ENCODE measurements at places on chromosomes 7 and 10.

GRCh38 chr10:5843686-5844344 is 30.6 kb upstream of the GDI2 start:
- no peak for DNase-seq

DNA sequence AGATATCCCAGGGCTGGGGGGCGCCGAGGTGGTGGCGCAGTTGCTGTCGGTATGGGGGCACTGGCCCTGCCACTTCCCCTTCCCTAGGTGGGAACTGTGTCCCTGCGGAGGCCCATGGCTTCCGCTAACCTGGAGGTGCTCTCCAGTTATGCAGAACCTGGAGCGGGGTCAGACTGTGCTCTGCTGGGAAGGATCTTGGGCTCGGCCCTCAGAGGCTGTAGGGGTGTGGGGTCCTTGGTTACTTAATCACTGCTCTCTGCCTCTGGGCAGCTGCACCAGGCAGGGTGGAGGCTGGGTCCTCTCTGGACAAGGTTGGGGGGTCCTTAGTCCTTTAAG is 2.4 kb downstream of the BRI3 start:
- no peak for DNase-seq

DNA sequence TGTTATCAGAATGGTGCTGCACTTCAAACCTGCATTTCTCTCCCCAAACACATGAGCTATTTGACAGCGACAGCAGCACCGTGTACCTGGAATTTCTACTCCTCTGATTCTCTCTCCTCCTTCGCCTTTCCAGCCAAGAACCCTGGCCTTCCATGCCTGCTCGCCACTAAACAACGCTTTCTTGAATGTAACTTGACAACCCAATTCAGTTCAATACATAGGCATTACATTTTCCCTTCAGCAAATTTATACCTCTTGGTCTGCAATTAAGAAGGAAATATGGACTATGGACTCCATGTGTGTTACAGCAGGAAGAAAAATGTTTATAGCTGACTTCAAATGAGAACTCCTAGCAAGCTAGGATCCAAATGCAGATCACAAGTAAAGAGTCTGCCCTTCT is 162.6 kb upstream of the AUTS2 start:
- DNase-seq: no peak

GRCh38 chr7:122886357-122887081 is at the start of gene CADPS2:
Gene CADPS2 (minus strand): TSS chr7:122886460. CDS start chr7:122886337, 123 bp downstream.
- no peak for DNase-seq

DNA sequence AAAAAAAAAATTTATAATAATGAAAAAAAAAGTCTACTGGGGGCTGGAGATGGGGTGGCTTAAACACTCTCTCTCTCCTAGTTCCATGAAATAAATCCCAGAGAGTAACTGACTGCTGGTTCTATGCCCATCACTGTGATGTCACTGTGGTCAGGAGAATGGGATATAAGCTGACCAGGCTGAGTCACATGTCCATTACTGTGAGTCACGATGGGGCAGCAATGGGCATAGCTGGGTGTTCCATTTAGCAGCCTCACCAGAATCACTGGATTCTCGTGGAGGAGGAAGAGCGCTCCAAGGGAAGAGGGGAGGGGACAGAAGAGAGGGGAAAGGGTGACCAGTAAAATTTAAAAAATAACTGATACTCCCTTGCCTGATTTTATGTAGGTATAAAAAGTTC is 37.1 kb downstream of the MASTL start:
- no peak for DNase-seq

DNA sequence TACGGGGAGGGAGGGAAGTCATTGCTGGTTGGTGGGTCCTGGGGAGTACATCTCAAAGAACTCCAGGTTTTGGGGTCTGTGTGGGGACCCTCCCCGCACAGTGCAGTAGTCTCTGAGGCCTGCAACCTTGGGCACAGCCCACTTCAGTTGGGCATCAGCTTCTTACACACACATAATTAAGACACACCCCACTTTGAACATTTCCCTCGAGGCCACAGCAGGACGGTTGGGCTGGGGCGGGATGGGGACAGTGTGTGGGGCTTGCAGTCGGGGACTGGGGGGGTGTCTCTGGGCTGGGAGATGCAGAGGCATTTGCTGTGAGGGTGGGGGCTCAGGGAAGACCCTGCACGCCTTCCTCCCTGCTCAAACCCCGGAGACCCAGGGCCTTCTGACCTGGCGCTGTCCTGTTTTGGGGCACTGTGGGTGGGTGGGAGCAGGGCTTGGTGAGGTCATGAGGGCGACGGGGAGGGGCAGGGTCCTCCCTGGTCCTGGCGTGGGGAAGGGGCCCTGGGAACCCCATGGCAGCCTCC is 1.3 kb downstream of the LFNG start:
- DNase-seq: no peak

DNA sequence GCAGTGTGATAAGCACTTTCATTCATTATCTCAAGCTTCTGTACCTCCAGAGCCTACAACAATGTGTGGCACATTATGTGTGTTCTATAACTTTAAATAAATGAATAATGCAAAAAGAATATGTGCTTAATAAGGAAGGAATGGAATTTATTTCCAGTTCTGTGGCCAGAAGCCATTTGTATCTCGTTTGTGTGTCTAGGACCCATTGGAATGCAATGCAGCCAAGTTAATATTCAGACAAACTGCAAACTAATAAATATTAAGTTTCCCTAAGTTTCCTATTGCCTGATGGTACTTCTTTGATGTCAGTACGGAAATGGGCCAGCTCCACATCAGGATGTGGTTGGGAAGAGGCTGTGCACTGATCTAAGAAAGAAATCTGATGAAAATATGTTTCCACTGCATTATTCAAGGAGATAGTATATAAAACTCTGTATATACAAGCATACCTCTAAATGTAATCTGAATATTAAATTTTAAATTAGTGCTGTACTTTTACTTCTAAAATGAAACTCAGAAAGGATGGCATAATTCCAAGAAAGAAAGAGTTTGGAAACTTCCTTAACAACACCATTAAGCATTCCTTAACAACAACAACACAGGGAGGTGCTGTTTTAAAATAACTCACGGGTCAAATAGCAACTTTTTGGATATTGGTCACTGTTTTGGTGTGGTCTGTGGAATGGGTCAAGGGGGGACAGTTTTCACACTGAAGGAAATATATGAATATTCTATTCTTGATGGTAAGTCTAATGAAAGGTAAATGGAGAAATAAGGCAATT is 29.4 kb upstream of the ANKRD30A start:
- no peak for DNase-seq

- no peak for DNase-seq
Observed at GRCh38 chr10:49228677-49229076, 40.5 kb upstream of the TMEM273 start.

- no peak for DNase-seq
Observed at GRCh38 chr7:130927062-130927461, 193.1 kb upstream of the KLF14 start.

GRCh38 chr10:112052166-112052565 is 131.4 kb downstream of the GPAM start:
- no peak for DNase-seq

- DNase-seq: no peak
Observed at GRCh38 chr7:5635006-5635405, 146.5 kb downstream of the RNF216 start.

DNA sequence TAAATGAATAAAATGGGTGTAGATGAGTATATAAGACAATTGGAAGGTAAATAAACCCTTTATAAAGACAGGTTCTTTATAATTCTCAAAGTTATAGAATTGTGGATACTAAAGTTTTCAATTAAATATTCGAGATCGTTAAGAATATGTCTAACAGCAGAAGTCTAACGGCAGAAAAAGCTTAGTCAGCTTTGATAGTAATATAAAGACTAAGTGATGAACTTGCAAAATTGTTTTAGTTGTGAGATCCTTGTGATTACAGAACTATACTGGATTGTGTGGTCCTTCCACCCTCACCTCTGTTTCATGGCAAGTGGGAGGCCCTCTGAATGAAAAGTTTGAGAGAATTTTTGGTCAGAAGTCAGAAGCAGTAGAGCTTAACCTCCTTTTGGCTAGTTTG is 2.3 kb downstream of the THNSL1 start:
- DNase-seq: no peak

GRCh38 chr7:6705959-6706665 is 635 bp downstream of the ZNF12 start:
- peak; percentile 5 for DNase-seq

- no peak for DNase-seq
Observed at GRCh38 chr10:6987536-6987945, 407.5 kb upstream of the PRKCQ start.

DNA sequence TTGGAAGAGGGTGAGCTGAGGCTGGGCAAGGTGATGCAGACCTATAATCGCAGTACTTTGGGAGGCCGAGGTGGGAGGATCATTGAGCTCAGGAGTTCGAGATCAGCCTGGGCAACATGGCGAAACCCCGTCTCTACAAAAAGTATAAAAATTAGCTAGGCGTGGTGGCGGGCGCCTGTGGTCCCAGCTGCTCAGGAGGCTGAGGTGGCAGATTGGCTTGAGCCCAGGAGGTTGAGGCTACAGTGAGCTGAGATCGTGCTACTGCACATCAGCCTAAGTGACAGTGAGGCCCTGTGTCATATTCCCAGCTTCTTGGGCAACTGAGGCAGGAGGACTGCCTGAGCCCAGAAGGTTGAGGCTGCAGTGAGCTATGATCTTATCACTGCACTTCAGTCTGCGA is 13.6 kb downstream of the BMPR1A start:
- no peak for DNase-seq
